ENCODE measurements at places on chromosomes 12 and 14.

DNA sequence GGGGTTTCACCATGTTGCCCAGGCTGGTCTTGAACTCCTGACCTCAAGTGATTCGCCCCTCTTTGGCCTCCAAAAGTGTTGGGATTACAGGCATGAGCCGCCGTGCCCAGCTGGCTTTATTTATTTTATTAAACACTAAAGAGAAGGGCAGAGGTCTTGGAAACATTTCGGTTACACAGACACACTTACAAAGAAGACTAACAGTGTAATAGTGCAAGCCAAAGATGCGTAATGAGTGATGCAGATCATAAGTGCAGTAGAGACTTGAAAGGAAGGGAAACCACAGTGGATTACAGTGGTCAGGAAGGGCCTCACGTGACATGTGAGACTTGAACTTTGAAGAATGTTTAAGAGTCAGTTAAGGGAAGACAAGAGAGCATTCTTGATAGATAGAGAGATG lies 33.9 kb upstream of the CDK17 start:
- H3K27me3 ChIP-seq: no peaks in the 10 kb centered on the region
- DNase-seq: peak; percentile 88
- H3K36me3 ChIP-seq: no peaks in the 10 kb centered on the region
- peak overlapping the region; percentile 4 for H3K4me3 ChIP-seq

DNA sequence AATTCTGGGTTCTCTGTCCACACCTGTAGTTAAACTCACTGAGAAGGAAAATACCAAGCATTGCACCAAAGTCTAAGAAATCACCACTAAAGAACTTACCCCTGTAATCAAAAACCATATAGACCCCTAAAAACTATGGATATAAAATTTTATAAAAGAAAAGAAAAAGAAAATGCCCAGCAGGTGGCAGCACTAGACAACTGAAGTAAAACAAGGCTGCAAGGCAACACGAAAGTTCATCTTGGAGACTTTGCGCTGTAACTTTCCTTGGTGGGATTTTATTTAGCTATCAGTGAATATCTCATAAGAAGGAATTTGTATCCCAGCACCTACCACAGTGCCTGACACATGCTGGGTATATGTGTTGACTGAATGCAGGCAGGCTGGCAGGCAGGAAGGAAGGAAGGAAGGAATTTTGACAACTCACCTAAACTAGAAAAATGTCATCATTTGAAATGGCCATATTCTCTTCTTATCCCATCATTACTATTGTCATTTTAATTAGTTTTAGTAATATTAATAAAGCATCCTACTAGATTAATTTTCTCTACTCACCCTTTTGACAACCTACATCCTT lies 68.2 kb upstream of the ETV6 start:
- H3K4me1 ChIP-seq: peaks cover 23% of the 10 kb centered on the region
- H3K27ac ChIP-seq: no peak overlapping the region
- peak; percentile 63 for DNase-seq

- peak; percentile 62 for DNase-seq
- H3K27ac ChIP-seq: peak overlapping the region; percentile 86
- peaks cover 55% of the 10 kb centered on the region for H3K4me1 ChIP-seq
- H3K27me3 ChIP-seq: peaks cover 11% of the 10 kb centered on the region
- peak overlapping the region; percentile 66 for H3K4me3 ChIP-seq
- H3K36me3 ChIP-seq: no peaks in the 10 kb centered on the region
Measured at GRCh38 chr14:105859717-105860614, 333.6 kb downstream of the TMEM121 start.

DNA sequence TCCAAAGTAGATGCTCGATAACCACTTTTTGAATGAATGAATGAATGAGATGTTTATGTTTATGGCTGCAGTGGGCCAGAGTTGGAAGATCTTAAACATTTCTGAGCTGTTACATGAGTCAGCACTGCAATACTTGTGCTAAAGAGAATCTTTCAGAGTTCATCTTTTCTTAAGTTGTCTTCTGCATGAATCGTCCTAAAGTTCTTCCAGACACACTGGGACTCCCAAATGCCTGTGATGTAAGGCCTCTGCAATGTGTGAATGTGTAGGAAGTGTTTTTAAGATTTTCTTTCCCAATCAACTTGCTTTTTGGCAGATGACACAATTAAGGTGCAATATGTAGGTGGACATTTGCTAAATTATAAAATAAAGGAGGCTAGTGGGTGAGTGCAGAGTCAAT lies 50.3 kb upstream of the TRIM9 start:
- H3K36me3 ChIP-seq: no peaks in the 10 kb centered on the region
- H3K27me3 ChIP-seq: peaks cover 3% of the 10 kb centered on the region
- H3K4me1 ChIP-seq: no peaks in the 10 kb centered on the region
- H3K27ac ChIP-seq: no peak overlapping the region

DNA sequence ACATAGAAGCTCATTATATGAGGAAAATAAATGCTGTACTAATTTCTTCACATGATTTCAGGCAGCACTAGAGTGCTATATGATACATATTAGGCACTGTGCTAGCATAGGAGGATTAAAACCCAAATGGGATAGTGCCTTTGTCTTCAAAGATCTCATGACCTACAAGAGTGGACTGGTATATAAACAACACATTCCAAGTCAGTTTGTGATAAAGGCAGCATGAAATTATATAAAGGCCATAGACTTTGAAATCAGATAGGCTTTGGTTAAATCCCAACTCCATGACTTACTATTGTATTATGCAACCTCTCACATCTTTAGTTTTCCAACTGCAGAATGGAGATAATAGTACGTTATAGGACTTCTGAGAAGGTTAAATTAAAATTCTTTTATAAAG lies 179.7 kb downstream of the RAD51B start:
- peaks cover 1% of the 10 kb centered on the region for H3K36me3 ChIP-seq
- no peaks in the 10 kb centered on the region for H3K27me3 ChIP-seq
- no peak overlapping the region for H3K27ac ChIP-seq
- no peak overlapping the region for H3K4me3 ChIP-seq
- no peak for DNase-seq

DNA sequence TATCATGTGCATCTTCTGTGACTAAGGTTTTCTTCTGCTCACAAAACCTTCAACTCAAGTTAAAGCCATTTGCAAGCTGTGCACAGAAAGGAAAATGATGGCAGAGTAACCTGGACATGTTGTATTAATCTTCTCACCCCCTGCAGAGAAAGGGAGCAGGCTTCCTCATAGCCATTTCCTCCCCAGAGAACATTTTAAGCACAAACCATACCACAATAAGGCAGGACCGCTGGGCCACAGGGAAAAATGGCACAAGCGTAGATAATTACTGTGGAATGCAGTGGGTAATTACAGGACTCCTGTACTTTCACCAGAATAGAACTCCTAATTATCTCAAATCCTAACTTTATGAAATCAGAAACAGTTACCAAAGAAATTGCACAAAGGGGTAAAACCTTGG lies 215.7 kb downstream of the KIF21A start:
- H3K27ac ChIP-seq: no peak overlapping the region
- no peaks in the 10 kb centered on the region for H3K27me3 ChIP-seq
- no peak overlapping the region for H3K4me3 ChIP-seq
- H3K4me1 ChIP-seq: no peaks in the 10 kb centered on the region
- no peak for DNase-seq
- H3K36me3 ChIP-seq: no peaks in the 10 kb centered on the region

DNA sequence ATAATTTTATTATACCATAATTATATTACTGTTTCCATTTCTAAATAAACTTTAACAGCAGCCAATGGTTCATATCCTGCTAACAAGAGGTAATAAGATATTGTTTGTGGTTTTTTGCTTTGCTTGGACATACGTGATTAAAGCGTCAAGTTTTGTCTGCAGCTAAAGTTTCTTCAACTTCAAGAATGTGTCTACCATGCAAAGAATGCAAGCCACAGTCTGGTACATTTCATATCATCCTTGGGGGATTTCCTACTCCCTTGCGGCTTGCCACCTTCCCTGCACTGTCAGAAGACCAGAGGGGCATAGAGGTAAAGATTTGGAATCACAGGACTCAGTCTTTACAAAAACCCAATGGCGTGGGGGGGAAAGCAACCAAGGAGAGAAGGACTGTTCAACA lies 125.2 kb downstream of the MED13L start:
- no peaks in the 10 kb centered on the region for H3K36me3 ChIP-seq
- H3K27ac ChIP-seq: no peak overlapping the region
- no peak for DNase-seq
- no peak overlapping the region for H3K4me3 ChIP-seq
- peaks cover 37% of the 10 kb centered on the region for H3K4me1 ChIP-seq
- H3K27me3 ChIP-seq: no peaks in the 10 kb centered on the region

GRCh38 chr14:48341069-48341468 lies 665.7 kb upstream of the MDGA2 start:
- no peaks in the 10 kb centered on the region for H3K36me3 ChIP-seq
- no peak for DNase-seq
- H3K27me3 ChIP-seq: no peaks in the 10 kb centered on the region
- no peaks in the 10 kb centered on the region for H3K4me1 ChIP-seq
- no peak overlapping the region for H3K27ac ChIP-seq

DNA sequence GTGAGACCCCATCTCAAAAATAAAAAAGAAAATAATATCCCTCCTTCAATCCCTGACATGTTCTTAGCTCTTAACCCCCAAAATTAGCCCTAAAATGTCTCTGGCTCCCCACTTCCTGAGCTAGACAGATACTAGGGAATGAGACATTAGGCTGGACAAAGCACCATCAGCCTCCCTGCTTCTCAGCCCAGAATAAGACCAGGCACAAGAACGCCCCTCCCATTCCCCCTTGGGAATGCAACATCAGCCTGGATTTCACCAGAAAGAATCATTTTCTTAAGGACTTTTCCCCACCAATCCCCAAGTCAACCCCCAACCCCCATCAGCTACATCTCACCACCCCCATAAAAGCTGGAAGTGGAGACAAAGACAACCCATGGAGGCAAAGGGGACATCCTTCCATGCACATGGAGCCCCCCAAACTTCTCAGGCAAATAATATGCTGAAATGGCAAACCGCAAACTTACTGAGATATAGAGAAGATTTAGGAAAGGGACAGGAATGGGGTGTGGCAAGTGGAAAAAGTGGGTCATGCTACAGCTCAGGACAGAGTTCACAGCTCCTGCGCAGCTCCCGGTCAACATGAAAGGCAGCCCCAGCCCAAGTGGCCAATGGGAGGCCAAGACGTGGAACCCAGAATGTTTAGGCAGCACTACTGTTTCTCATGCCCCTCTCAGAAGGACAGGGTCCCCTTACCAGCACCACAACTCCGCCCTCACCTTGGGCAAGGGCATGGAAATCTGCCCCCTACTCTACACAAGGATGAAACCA lies 2.7 kb downstream of the CHD4 start:
- no peaks in the 10 kb centered on the region for H3K27me3 ChIP-seq
- peak; percentile 28 for DNase-seq
- H3K36me3 ChIP-seq: peaks cover 62% of the 10 kb centered on the region
- peaks cover 38% of the 10 kb centered on the region for H3K4me1 ChIP-seq
- peak overlapping the region; percentile 91 for H3K27ac ChIP-seq

DNA sequence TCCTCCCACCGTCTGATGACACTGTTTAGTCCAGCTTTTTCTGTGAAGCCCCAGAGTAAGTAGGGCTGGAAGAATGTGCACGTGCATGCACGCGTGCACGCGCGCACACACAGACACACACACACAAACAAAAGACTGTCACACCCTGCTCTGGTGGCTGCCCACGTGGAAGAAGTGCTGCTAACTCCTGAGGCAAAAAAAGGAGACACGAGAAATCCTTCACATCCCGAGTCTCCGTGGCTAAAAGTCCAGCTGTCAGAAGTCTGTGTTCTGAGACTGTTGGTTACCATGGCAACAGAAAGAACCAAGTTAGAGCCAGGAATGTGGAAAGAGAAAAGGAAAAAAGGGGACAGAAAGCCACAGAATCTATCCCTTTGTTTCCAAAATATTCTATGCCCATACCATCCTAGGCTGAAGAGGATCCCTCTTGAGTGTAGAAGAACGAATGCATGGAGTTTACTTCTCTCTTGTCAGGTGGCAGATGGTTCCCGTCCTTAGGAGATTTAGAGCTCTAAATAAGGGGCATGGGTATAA lies 1.6 kb upstream of the C12orf71 start:
- DNase-seq: no peak
- peaks cover 2% of the 10 kb centered on the region for H3K36me3 ChIP-seq
- H3K4me1 ChIP-seq: no peaks in the 10 kb centered on the region
- no peak overlapping the region for H3K4me3 ChIP-seq

DNA sequence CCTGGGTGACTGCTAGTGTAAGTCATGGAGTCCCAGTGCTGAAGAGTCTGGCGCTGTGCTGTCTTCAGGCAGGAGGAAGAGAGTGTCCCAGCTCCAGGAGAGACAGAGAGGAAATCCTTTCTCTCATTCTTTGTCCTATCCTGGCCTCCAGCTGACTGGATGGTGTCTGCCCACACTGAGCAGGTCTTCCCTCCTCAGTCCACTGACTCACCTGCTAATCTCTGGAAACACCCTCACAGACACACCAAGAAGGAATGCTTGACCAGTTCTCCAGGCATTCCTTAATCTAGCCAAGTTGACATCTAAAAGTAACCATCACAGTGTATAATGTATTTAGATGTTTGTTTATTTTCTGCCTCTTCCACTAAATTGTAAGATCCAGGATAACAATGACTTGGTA lies 53.9 kb downstream of the EMP1 start:
- H3K36me3 ChIP-seq: no peaks in the 10 kb centered on the region
- H3K4me1 ChIP-seq: no peaks in the 10 kb centered on the region
- H3K4me3 ChIP-seq: no peak overlapping the region

GRCh38 chr12:121628037-121628436 lies 1.7 kb downstream of the ORAI1 start:
- peak; percentile 37 for DNase-seq
- peaks cover 29% of the 10 kb centered on the region for H3K36me3 ChIP-seq
- H3K27me3 ChIP-seq: no peaks in the 10 kb centered on the region
- peak overlapping the region; percentile 92 for H3K4me3 ChIP-seq

DNA sequence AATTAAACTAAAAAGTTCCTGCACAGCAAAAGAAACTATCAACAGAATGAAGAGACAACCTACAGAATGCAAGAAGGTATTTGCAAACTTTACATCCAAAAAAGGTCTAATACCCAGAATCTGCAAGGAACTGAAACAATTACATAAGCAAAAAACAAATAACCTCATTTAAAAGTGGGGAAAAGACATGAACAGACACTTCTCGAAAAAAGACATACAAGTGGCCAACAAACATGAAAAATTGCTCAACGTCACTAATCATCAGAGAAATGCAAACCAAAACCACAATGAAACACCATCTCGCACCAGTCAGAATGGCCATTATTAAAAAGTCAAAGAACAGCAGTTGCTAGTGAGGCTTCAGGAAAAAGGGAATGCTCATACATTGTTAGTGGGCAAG lies 15.2 kb downstream of the PDE6H start:
- no peaks in the 10 kb centered on the region for H3K27me3 ChIP-seq
- no peak overlapping the region for H3K4me3 ChIP-seq
- no peak for DNase-seq
- no peak overlapping the region for H3K27ac ChIP-seq
- H3K36me3 ChIP-seq: no peaks in the 10 kb centered on the region

GRCh38 chr14:83164016-83164415 lies 1630.4 kb upstream of the SEL1L start:
- H3K27me3 ChIP-seq: no peaks in the 10 kb centered on the region
- H3K4me1 ChIP-seq: no peaks in the 10 kb centered on the region
- no peak overlapping the region for H3K27ac ChIP-seq
- H3K4me3 ChIP-seq: no peak overlapping the region

GRCh38 chr12:111309584-111309983 lies 59.3 kb downstream of the PHETA1 start:
- H3K4me3 ChIP-seq: no peak overlapping the region
- H3K4me1 ChIP-seq: no peaks in the 10 kb centered on the region
- no peak overlapping the region for H3K27ac ChIP-seq
- peaks cover 12% of the 10 kb centered on the region for H3K36me3 ChIP-seq
- H3K27me3 ChIP-seq: peaks cover 8% of the 10 kb centered on the region
- no peak for DNase-seq

All from activated CD4-positive, alpha-beta memory T cell treated with anti-CD3 and anti-CD28 coated beads for 36 hours (primary cell).